Suppressor macrophage treated with lipopolysaccharide for 1 hour (primary cell): ENCODE measurements at places on chromosomes 6 and 20.

GRCh38 chr20:50283922-50284810, 93.5 kb downstream of the CEBPB start:
- DNase-seq: peak; percentile 89

- no peak for DNase-seq
Measured at GRCh38 chr6:70280400-70280853, 22.5 kb downstream of the COL9A1 start.

- peak; percentile 75 for DNase-seq
Measured at GRCh38 chr6:56851541-56852259, 103.2 kb upstream of the BEND6 start.

GRCh38 chr6:31578184-31579118, 3.1 kb downstream of the TNF start:
- peak; percentile 89 for DNase-seq

DNA sequence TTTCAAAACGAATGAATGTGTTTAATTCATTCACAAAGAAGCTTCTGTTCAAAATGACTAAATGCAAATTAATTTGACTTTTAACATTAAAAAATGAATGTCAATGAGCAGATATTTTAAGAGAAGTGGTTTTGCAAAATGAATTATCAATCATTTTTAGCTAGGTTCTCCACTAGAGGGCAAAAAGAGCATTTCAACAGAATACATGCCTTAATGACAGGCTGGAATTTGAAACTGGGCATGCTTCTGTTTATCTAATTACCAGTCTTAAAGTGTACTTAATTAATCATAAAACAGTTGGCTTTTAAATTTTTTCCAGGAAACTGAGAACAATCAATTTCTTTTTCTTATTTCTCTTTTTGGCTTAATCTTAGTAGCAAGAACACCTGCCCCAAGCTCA, 63.8 kb upstream of the TINAG start:
- no peak for DNase-seq

- no peak for DNase-seq
Measured at GRCh38 chr6:65776332-65776731, 69.3 kb upstream of the EYS start.

DNA sequence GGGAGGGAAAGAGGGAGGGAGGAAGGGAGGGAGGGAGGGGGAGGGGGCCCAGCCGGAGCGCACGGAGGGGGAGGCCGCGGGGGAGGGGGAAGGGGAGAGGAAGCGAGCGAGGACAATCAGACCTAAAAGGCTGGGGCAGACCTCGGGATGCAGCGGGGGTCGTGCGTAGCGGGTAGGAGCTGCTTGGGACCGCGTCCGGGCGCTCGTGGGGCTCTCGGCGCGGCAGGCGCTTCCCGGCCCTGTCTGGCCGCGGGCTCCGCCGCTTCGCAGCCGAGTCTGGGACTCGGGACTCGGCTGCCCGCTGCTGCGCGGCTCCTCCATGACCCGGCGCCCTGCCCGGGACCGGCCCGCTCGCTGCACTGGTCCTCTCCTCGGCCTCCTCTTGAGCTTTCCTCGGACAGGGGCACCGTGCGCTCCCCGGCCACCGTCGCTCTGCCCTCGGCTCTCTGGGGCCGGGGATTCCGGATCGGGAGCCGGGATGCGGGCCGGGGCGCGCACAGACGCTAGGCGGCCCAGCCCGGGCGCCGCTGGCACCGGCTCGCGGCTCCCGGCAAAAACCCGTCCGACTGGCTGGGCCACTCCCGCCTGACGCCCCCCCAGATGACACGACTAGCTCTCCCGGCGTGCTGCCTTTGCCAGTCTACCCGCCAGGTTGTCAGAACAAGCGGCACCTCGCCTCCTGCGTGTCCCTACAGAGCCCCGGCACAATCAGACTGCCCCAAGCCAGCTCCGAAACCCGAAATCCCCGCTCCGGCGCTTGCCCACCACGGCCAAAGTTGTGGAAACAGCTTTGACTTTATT, 2.2 kb downstream of the TFAP2A start:
- no peak for DNase-seq
